ENCODE measurements at places on chromosomes 7 and 10.

GRCh38 chr10:86111902-86112545 lies 254.6 kb downstream of the GRID1 start:
- DNase-seq: no peak

- DNase-seq: no peak
Measured at GRCh38 chr10:115918812-115919211, 354.2 kb downstream of the GFRA1 start.

- DNase-seq: no peak
Measured at GRCh38 chr7:147235645-147236382, 1119.2 kb downstream of the CNTNAP2 start.

DNA sequence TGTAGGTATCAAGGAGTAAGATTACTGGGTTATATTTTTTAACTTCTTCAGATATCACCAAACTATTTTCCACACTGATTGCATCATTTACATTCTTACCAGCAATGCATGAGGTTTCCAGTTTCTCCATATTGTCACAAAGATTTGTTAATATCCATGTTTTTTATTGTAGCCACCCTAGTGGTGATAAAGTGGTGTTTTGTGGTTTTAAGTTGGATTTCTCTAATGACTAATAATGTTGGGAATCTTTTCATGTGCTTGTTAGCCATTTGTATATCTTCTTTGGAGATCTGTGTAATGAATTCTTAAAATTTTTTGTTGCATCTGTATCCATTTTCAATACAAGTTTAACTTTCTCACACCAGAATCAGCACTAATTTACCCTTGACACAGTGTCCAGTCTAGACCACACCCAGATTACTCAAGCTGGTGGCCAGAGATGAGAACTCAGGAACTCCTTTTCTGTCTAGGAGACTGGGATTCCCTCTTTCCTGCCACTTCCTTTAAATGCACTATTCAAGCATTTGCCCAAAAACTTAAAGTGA lies 67.0 kb upstream of the PLXDC2 start:
- peak; percentile 20 for DNase-seq

- DNase-seq: no peak
Measured at GRCh38 chr7:134044682-134045081, 82.5 kb upstream of the LRGUK start.

- peak; percentile 46 for DNase-seq
Measured at GRCh38 chr10:63766745-63767137, 245.5 kb downstream of the REEP3 start.

Measured in astrocyte of the cerebellum (primary cell).